ENCODE measurements at places on chromosomes 3 and 15.

DNA sequence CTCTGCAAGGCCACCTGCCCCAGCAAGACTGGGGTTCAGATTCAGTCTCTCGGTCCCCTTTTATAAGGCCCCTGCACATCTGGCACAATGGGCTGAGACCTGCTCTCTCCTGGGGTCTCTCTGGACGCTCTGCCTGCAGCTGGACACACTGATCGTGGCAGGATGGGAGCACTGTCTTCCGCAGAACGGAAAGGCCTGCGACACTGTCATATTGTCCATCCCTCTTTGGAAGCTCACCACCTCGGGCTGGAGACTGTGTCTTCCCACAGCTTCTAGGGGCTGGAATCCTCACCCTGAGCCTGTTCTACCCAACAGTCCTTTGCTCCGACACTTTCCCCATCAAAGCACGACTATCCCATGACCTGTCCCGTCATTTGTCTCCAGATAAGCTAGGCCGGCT lies 11.5 kb upstream of the IGDCC4 start:
- DNase-seq: no peak

DNA sequence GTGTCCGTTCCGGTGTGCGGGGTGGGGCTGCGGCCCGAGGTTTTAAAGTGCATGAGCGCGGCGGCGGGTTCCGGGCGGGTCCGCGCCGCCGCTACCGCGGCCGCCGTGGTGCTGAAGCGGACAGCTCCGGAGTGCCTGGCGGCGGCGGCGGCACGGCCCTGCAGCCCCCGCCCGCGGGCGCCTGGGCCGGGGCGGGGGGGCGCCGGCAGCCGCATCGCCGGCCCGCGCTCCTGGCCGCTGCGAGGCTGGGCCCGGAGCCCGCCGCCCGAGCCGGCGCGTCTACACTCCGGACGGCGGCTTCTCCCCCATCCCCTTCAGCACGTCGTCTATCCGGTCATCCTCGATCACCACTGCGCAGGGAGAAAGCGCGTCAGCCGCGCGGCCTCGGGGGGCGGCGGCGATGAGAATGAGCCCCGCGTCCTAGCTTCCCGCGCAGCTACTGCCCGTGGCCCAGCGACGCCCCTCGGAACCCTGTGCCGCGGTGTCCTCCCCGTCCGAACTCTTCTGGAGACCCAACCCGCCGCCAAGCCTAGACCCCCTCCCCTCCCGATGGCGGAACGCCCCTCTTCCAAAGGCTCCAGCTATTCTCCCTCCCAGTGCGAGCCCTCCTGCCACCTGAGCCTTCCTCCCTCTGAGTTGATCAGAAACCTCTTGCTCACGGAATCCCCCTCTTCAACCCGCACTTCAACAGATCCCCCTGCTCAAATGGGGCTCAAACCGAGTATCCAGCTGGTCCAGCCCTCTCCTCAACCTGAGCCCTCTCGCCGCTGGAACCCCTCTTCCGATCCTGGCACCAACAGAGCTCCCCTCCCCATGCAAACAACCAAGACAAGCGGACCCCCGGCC lies 1.3 kb downstream of the CAMK2N2 start:
- DNase-seq: no peak

DNA sequence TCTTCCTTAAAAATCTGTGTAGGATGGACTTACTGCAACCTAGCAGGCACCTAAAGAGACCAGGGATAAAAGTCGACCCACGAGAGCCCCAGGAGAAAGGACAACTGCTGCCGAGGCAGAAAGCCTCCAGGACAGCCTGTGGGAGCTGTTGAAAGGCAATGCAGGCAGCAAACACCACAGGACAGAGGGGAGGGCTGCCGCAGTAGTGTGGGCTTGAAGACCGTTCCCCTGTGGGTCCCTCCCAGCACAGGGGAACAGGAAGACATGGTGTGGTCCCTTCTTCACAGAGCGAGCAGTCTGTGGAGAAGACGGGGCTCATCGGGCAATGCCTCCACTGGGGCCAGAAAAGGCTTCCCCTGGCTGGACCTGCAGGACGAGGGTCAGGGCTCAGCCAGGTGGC lies 58.5 kb upstream of the GATA2 start:
- DNase-seq: no peak

DNA sequence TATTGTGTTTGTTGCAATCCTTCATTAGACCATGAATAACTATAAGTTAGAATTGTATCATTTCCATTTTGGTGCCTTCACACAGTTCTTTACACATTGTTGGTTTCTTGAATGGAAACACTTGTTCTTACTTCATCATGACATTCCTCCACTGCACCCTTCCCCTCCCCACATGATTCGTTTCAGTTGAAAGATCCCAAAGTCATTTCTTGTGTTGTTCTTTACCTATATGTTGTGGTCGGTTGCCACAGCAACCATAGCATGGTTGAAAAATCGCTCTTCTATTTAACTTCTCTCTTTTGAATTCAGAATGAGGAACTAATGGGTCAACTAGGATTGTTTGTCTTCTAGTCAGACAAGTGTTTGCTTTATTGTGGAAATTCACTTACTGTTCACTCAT lies 103.3 kb downstream of the IL1RAP start:
- no peak for DNase-seq

DNA sequence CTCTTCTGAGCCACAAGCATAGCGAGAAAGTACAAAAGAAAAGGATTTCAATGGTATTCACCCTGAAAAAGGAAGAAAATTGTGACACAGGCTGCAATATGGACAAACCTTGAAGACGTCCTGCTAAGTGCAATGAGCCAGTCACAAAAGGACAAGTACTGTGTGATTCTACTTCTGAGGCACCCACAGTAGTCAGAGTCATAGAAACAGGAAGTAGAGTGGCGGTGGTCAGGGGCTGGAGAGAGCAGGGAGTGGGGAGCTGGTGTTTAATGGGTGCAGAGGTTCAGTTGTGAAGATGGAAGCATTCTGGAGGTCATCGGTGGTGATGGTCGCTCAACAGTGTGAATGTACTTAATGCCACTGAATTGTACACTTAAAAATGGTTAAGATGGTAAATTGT lies 180.5 kb downstream of the APBA2 start:
- DNase-seq: no peak

Data from T-helper 2 cell (primary cell).